ENCODE measurements at places on chromosomes 1 and 21.

DNA sequence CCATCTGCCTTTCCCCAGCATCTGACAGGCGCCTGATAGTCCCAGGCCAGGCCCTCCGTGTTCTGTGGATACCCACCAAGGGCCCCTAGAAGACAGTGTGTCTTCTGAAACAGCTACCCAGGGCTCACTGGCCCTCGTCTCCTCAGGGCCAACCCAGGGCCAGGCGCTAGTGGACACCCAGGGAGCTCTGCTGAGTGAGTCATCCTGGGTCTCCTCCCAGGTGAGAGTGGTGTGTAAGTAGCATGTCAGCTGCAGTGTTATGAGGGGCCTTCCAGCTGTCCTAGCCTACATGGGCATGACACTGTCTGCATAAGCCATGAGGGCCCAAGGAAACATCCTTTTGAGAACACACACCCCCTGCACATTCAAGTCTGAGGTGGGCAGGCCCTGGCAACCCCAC lies 36.7 kb downstream of the CHD5 start:
- no peak for DNase-seq

DNA sequence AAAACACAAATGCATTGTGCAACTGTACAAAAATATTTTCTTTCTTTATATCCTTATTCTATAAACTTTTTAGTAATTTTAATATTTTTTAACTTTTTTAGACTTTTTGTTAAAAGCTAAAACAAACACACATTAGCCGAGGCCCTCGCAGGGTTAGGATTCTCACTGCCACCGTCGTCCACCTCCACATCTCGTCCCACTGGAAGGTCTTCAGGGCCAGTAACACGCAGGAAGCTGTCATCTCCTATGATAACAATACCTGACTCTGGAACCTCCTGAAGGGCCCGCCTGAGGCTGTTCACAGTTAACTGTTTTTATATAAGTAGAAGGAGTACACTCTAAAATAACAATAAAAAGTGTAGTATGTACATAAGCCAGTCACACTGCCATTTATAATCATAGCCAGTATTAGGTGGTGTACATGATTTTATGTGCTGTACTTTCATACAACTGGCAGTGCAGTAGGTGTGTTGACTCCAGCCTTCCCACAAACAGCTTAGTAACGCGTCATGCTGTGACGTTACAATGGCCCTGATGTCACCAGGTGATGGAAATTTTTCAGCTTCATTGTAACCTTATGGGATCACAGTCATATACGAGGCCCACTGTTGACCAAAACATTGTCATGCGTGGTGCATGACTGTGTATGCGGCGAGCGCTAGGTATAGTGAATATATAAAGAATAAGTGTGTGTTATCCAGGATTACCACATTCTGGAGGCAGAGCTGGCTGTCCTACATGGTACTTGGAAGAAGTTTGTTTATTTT lies 8.8 kb downstream of the TFF2 start:
- no peak for DNase-seq

DNA sequence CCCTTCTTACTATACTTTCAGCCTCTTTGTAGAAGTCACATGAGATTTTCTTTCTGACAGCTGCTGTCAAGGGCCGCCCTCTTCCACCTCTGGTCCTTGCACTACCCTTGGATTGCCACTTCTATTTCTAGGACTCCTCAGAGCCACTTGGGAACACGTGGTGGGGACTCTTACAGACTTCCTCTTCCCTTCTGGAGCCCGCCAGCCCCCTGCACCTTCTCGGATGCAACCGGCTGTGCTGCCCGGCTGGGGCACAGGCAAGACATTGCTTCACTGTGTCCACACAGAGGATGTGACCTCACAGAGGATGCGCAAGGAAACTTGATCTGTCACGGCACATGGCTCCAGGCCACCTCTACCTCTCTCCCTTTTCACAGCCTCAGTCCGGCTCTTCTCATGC lies 2.4 kb upstream of the IKBKE start:
- DNase-seq: no peak

DNA sequence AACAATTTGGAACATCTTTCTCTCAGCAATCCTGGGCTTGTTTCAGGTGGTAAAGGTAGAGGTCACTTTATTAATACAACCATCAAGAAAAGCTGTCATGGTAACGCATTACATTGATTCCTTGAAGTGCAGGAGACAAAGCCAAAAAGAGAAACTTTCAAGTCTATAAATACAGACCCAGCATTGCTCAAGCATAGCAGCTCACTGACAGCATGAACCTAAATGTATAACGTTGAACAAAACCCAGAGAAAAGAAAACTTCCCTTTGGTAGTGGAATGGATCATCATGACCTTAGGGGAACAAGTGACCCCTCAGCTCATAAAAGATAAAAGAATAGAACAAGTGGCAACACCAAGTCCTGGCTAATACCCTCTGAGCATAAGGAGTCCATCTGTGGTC lies 332.2 kb downstream of the NTNG1 start:
- DNase-seq: no peak

Measured in OCI-M1 (cell line).